A549 treated with DMSO at 1 μM for 4 hours (cell line): ENCODE measurements at places on chromosomes 7 and 10. TPM values are rescaled to one million over a fixed set of nuclear protein-coding genes. Genes with fewer than 3 reads are reported as not detected.

OR9A2 gene
- total RNA-seq, result not detected in 5 replicates

FAS gene
- total RNA-seq, result 31.1 to 38.3 TPM (median 34.1 TPM) in 5 replicates

CPA5 gene
- not detected in 5 replicates for total RNA-seq

FAM25G gene
- total RNA-seq, result 0.65 to 1.8 TPM in 2 of 5 replicates, not detected in the others

IGFBP1 gene
- 21.3 to 32.0 TPM (median 30.9 TPM) in 5 replicates for total RNA-seq

CLRN3 gene
- total RNA-seq, result not detected in 5 replicates

HYAL4 gene
- 0.07 TPM in 1 of 5 replicates, not detected in the others for total RNA-seq

PLEKHS1 gene
- 0.05 to 0.19 TPM (median 0.08 TPM) in 4 of 5 replicates, not detected in the other for total RNA-seq

TMEM60 gene
- 21.9 to 27.3 TPM (median 25.3 TPM) in 5 replicates for total RNA-seq

KAZALD1 gene
- total RNA-seq, result 2.2 to 3.2 TPM (median 2.8 TPM) in 5 replicates

ZNF488 gene
- 11.3 to 15.0 TPM (median 13.0 TPM) in 5 replicates for total RNA-seq

HOXA5 gene
- total RNA-seq, result 5.2 to 8.3 TPM (median 6.2 TPM) in 5 replicates
